ENCODE measurements at places on chromosomes 2 and 18.

- no peak for DNase-seq
These were observed at the start of gene MARCO for GRCh38 chr2:118942031-118942430. Gene MARCO, plus strand, starts transcription at chr2:118942194. Its CDS starts 107 bp downstream, at chr2:118942301.

DNA sequence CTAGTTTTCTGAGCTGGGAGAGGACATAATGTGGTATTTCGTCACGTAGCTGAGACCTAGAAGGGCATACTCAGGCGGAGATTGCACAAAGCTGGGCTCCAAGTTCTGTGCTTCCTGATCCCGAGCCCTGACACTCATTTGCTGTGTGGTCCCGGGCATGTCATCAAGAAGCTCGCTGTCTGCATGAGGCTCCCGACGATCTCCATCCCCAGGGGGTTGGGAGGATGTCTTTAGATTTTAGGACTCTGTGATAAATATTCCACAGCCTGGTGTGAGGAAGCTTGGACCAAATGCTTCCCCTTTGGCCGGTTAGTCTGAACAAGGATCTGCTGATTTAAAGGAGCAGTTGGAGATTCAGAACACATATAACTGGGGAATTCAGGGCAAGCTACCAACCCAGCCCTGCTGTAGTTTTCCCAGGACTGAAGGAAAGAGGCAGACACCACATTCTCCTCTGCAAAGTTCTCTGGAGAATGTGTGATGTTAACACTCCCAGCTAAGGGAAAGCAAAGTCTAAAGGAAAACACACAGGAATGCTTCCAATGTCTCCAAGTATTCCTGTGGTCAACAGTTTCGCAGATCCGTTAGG is 2.3 kb downstream of the KCNE4 start:
- no peak for DNase-seq

GRCh38 chr2:12116228-12116750 is 369.9 kb downstream of the LPIN1 start:
- DNase-seq: no peak

GRCh38 chr2:151193576-151193975 is 68.1 kb downstream of the RBM43 start:
- no peak for DNase-seq

DNA sequence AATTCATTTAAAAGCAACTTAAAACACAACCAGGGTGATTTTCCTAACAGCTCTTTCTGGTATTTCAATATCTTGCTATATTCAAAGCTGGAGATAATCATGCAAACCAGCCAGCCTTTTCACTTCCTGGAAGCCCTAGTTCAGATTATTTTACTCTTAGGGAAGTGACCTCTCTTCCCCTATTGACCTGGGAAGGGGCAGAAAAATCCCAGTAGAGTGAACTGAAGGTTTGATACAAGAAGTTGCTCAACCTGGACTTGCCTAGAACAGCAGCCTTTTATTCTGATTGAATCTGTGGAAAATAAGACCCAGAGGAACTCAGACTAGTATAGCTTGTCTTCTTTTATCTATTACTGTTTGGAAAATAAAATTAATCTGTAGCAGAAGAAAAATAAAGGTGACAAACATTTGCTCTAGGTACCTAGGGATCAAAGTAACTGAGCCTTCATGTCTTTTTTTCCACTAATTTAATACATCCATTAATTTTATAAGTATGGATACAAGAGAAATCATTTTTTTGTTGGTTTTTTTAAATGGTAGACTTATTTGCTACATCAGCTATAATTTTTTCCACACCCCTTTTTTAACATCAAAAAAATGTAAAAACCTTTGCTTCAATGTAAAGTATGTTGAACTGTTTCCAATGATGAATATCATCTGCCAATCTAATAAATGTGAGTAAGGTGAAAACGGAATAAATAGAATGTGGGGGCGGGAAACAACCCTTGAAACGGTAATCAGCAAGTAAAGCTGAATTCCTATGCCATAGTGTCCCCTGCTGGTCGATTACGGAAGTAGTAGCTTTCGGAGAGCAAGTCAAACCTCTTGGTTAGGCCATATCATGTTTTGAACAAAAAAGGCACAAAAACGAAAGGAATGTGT is 629.9 kb downstream of the NRXN1 start:
- no peak for DNase-seq

DNA sequence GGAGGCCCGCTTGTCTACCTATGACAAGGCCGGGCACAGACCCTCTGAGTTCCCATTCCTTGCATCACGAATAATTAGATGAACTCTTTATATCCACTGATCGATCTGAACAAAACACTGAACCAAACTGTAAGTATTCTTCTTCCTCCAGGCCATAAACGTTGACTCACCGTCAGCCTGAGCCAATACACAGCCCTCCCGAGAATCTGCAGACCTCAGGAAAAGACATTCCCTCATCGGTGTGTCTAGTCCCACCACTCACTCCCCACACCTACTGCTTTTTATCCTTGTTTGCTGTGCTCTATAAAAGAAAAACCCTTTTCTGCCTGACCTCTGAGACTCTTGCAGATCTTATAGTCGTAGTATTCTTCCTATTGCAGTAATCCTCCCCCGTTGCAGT is 41.0 kb downstream of the TMEM87B start:
- DNase-seq: no peak

DNA sequence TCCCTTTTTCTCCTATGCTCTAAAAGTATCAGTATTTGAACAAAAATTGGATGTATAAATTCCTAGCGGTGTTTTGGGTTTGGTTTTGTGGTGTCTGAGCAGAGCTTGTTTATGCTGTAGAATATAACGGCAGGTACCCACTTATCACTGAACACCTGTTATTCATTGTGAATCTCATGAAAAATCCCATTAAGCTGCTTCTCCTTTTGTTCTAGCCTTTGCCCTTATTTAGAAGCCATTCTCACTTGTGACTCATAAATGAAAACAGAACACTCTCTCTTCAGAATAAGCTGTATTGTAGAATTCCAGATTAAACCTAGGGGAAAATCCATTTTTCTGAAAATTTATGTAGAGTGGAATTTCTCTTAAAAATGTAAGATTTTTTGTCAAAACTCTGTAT is 104.0 kb downstream of the PRPF40A start:
- no peak for DNase-seq

- no peak for DNase-seq
These were observed 4.8 kb downstream of the ANO7 start for GRCh38 chr2:241193271-241193670.

- no peak for DNase-seq
These were observed 91.2 kb downstream of the MTA3 start for GRCh38 chr2:42659609-42660008.

- DNase-seq: no peak
These were observed 231.4 kb downstream of the SEPTIN10 start for GRCh38 chr2:109382226-109382895.

GRCh38 chr2:39546937-39547336 is 109.9 kb upstream of the MAP4K3 start:
- no peak for DNase-seq

- no peak for DNase-seq
These were observed 60.0 kb downstream of the CEP192 start for GRCh38 chr18:13051159-13051558.

DNA sequence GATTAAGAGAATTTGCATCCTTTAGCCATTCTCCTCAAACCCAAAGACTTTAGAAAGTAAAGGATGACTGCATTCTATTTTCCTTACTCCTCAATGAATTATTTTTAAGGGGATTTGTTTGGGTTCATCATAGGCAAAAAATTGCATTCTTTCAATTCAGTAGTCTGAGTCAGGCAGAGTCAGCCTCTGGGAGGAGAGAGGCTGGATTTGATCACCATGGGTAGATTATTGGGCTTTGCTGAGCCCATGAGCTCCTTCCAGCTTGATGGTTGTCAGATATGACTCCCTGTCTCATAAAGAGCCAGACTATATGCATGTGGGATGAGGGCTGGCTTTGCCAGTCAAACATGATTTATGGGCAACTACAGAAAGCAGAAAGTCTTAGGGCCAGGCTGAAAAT is 101.2 kb downstream of the KCNS3 start:
- no peak for DNase-seq

GRCh38 chr2:235218486-235218907 is 266.7 kb downstream of the SH3BP4 start:
- DNase-seq: no peak

GRCh38 chr2:241559323-241560161 is 997 bp downstream of the BOK start:
- no peak for DNase-seq

GRCh38 chr2:234533626-234534025 is 36.7 kb upstream of the ARL4C start:
- no peak for DNase-seq

DNA sequence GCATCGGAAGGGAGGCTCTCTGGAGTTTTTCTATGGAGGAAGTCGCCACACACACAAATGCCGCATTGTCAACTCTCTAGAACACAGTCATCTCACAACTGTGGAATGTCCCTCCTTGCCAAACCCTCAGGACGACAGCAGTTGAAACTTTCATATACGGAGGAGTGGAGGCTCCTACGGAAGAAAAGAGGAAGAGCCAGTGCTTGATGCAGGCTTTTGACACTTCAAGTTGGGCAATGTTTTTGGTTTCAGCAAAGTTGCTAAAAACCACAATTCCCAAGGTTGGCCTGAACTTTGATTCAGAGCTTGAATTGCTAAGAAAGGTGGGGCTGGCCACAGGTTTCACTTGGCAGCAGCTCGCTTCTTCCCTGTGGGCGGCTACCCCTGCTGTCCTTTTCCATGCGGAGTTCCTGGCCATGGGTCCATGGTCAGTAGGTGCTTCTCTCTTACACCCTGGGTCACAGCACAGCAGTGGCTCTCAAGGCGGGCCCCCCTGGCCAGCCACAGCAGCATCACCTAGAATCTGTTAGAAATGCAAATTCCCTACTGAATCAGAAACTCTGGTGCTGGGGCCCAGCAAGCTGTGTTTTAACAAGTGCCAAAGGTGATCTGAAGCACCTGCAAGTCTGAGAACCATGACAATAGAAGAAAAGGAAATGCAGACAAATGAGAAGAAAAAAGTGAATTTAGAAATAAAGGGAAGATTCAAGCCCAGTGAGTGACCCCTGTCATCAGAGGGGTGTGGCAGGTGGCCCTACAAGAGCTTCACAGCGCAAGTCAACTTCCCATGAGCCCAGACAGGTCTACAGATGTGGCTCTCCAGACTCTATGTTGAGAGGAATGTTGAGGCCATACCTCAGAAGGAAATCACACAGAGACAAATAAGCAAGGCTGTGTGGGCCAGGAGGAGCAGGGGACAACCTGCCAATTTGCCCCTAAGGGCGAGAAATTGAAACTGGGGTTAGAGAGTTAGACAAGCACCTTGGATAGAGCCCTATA is 856.4 kb downstream of the RNF144A start:
- no peak for DNase-seq

DNA sequence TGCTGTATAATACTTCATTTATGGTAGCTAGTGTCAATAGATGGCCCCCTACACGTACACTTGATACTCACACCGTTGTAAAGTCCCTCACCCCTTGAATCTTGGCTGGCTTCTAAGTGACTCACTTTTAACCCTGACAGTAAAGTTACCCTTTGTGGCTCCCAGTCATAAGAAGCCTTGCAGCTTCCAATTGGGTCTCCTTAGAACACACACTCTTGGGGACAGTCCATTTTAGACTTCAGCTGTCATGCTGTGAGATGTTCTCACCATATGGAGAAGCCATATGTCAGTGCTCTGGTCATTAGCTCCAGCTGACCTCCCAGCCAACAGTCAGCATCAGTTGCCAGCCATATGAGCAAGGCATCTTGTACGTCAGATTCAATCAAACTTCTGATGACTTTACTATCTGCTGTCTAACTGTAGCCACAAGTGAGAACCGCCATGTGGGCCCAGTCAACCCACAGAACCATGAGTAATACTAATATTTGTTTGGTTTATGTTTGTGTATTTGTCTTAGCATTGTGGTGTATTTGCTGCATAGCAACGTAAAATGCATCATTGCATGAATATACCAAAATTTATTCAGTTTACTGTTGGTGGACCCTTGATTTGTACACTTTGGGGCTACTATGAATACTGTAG is 68.3 kb downstream of the PTPN4 start:
- no peak for DNase-seq

DNA sequence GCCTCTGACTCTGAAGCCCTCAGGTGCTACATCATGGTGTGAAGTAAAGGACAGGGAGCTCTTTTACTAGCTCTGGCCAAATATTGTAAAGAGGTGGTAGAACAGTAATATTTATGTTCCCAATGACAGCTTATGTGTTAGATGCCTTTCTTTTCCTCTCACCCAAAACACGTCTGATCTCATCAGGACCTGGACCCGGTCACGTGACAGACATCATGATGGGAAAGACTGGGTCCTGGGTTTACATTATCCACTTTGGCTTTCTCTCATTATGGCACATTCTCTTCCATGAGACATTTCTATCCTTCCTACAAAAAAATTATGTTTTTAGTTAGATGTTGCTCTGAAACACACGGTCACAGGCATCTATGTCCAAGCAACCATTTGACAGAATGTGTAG is 548.7 kb upstream of the CDH7 start:
- DNase-seq: no peak

DNA sequence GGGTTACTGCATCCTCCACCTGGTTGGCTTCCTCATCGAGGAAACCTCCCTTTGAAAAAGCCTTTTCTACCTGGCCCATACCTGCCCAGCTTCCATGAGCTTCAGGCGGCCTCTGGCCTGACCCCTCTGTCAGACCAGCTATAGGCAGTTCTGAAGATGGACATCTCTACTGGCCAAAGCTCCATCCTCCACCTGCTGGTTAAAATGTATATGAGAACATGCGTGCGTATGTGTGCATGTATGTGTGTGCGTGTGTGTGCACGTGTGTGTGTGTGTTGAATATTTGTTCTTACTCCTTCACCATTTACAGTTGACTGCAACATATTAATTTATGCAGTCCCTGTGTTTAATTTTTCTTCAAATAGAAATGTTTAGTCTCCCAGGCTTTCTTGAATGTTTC is 642.4 kb upstream of the RAB6C start:
- no peak for DNase-seq

DNA sequence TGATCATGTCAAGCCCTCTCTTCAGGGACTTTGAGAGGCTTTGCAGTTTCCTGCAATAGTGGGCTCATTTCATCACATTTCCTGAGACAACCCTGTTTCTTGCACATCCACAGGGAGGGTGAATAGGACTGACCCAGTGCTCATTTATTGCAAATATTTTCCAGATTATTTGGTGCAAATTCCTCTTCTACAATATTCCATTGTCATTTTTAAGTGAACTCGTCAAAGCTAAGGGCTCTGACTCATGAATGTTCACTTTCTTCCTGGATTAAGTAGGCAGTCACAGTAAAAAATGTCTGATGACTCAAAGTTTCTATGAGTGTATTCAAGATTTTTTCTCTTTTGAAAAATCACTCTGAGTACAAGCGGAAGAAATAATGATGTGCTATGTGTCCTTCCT is 225.5 kb upstream of the GALNT5 start:
- no peak for DNase-seq

- DNase-seq: no peak
These were observed 63.3 kb upstream of the CSRNP3 start for GRCh38 chr2:165406173-165406572.

Measured in stimulated activated CD8-positive, alpha-beta memory T cell treated with anti-CD3 and anti-CD28 coated beads, Interleukin-2, amount 100 ng/mL, for 48 hours (primary cell).